Amniotic stem cell (primary cell): ENCODE measurements at places on chromosomes 16 and 17.

DNA sequence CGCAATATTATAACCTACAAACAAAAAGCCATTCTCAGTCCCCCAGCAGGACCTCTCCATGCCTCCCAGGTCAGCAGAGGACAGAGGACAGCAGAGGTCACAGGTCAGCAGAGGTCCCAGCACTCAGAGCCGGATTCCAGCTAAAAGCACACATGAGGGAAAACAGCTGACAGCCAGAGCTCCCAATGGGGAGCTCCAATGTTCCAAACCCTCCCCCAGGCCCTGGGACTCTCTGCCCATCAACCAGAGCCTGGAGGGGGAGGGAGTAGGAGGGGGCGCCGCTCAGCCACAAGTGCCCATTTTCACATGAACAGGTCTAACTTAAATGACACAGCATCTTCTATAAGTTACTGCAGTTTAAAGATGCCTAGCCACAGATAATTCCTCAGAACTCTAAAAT, 77.5 kb downstream of the ANKRD11 start:
- no peak for DNase-seq

- DNase-seq, result no peak
Measured at GRCh38 chr16:88058136-88058535, 106.9 kb downstream of the BANP start.

DNA sequence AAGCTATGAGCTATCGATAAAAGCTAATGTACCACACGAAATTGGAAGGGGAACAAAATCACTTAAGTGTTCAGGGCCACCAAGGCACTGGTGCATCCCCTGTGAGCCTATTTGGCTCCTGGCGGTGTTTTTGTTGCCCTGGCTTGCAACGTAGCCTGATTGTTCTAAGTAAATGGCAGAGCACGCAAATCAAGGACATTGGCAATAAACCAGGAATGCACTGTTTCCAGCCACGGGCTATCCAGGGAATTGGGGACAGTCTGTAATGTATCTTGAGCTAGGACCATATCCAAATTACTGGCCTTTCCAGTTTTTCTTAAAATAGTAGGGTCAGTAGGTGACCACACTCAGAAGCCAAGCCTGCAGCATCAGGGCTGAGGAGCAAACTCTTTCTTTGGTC, 734.0 kb downstream of the MAF start:
- DNase-seq, result no peak

DNA sequence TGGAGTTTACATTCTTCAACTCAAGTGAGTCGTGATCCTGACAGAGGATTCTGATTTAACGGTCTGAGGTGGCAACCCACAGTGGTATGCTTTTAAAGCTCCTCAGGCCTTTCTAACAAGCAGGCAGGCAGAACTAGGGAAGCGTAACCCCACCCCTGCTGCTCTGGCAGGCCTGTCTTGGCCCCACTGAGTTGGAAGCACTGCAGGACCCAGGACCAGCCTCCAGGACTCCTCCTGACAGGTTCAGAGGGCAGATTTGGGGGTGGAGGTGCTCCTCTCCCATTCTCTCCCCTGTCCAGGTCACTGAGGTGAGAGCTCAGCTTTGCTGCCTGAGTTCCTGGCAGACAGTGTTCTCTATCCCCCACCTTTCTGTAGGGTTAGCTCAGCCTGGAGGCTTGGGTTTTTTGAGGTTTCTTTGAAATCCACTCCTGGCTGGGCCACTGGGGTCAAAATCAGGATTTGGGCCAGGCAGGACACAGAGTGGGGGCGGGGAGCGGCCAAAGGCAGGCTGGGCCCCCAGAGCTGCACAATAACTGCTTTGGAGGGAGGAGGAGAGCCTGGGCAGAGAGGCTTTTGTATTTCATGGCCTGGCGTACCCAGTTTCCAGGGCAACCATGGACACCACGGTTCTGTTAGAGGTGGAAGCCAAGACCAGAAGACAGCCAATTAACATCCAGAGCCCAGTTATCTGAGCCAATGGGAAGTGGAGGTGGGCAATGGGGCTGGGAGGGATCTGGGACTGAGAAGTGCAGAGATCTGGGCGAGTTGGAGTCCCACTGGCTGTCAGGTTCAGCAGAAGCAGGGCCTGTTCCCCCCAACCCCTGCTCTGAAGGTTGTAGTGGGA, 9.5 kb downstream of the MRPL27 start:
- DNase-seq, result no peak
